GM23338 (cell line): ENCODE measurements at places on chromosomes 11 and 22.

DNA sequence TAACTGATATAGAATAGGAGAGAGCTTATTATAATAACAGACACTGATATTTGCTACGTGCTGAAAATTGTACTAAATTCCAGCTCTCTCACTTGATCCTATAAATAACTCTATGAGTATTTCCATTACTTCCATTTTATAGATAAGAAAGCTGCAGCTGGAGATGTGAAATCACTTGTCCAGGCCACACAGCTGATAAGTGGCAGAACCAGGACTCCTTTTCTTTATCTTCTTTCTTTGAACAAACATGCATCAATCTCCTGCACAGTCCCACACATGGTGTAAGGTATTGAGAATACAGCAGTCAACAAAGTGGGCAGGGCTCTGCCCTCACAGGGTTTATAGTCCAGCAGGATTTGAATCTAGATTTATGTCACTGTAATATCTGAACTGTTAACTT lies 652.1 kb downstream of the NELL1 start:
- no peak for DNase-seq

DNA sequence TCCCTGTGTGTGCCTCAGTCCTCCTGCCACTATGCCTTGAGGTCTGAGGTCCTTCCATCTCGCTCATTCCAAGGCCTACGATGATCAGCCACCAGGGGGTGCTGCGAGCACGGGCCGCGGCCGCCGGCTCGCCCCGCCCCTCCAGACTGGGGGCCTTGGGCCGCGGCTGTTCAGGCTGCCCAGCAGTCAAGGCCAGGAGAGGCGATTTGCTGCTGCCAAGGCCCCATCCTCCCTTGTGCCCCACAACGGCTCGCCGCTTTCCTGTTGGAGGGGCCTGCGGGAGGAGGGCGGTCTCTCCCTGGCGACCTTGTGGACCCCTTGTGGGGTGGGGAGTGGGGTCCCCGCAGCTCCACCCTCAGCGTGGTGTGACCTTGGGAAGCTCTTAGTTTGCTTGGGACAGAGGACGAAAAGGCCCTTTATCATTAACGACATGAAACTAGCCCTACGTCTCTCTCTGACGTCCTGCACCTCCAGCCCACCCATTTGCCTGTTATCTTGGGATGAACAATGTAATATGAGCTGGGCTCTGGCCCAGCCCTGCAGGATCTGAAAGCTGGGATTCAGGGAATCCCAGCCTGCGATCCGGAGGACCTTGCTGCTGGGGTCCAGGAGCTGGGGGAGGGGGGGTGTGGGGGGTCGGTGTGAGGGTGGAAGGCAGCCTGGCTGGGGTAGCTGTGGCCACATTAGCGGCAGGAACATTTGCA lies 5.3 kb upstream of the GALR3 start:
- peak; percentile 90 for DNase-seq

GRCh38 chr11:57406337-57406904 lies 16.0 kb upstream of the PRG2 start:
- no peak for DNase-seq

DNA sequence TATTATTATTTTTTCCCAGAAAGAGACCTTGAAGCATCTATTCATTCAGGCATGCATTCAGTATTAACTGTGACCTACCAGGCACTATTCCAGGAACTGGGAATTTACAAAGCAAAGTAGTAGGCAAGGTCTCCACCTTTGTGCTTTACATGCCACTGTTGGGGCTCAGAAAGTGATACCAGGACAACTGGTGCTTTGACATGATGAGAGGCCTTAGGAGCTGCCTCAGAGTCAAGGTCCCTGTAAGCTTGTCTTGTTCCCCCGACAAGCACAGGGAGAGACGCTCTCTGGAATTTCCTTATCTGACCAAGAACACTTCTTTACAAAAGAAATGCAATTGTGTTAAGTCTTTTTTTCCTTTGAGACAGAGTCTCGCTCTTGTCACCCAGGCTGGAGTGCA lies 2.3 kb upstream of the HMOX1 start:
- no peak for DNase-seq

DNA sequence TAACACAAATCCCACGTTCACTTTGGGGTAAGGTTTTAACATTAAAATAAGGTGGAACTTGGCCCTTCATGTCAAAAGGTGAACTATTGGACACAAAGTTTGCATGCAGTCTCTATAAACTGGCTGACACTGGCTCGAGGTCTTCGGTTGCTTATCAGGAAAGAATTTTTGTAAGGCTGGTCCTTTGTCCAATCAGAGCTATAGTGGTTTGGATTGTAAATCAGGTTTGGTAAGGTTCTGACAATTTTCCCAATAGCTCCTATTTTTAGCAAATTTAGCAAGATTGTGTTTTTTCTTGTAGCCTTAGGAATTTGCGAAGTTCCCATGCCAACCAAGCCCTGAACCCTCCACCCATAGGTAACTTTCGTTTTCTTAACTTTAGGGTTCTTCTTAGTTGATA lies 17.6 kb upstream of the MED17 start:
- DNase-seq = no peak

DNA sequence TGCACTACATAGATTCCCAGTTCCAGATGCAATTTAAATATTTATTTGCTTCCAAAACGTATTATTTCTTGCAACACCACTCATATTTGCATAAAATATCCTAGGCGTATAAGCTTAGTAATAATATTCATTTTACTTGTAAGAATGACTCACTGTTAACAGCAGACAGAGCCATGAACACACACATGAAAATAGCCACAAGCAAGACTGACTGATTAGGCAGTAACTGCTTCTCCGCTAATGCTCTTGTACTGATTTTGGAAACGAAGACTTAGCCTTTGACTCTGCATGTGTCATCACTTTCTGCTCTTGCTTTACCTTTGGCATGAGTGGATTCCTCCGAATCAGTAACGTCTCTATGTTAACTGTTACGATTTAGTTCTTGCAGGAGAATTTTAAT lies 6.0 kb downstream of the OR10Q1 start:
- no peak for DNase-seq

GRCh38 chr11:130876100-130876499 lies 40.2 kb downstream of the SNX19 start:
- no peak for DNase-seq

DNA sequence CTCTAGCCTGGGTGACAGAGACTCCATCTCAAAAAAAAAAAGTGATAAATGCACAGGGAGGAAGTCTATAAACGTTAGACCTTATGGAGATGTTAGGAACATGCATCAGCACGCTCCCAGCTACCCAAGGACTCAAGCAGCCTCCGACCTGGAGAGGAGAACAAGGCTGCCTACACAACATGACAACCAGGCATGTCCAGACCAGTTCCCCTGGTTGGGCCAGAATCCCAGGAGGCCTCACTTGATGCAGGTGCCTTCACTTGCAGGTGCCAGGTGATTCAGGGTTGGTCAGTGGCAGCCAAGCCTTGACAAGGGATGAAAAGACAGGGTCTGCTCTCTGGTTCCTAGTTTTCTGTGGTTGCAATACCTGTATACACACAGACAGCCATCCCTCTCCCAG lies 5.9 kb downstream of the RANGAP1 start:
- DNase-seq = no peak

DNA sequence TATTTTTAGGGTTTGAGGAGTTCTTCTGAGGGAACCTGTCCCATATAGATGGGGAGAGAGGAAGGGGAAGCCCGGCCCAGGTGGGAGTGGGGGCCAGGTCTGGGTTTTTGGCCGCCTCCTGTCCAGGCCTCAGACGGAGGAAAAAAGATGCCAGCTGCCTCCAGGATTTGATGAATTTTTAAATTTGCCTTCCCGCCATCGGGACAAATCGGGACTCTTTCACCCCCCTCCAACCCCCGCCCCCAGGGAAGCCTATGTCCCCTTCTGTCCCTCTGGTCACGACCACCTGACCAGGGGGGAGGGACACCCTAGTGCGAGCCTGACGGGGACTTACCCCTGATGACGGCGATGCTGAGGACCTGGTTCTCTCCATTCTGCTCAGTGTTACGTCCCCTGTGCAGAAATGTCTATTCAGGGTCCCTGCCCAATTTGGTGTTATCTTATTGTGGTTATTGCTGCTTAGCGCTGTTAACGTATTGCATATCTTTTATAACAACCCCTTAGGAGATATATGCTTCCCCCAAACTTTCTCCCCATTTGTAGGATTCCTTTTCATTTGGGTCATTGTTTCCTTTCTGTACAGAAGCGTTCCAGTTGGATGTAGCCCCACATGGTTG lies 115.9 kb upstream of the GRK3 start:
- DNase-seq = peak; percentile 25

- DNase-seq = no peak
Observed at GRCh38 chr22:17430412-17430811, 61.2 kb downstream of the CECR2 start.

- no peak for DNase-seq
Observed at GRCh38 chr11:12016246-12016645, 7.8 kb upstream of the DKK3 start.
